Stimulated activated CD8-positive, alpha-beta memory T cell treated with anti-CD3 and anti-CD28 coated beads, Interleukin-7, amount 100 ng/mL, for 1 hour (primary cell): ENCODE measurements at places on chromosomes 2 and 18.

GRCh38 chr2:158743879-158744278 lies 51.2 kb upstream of the DAPL1 start:
- no peak for DNase-seq

DNA sequence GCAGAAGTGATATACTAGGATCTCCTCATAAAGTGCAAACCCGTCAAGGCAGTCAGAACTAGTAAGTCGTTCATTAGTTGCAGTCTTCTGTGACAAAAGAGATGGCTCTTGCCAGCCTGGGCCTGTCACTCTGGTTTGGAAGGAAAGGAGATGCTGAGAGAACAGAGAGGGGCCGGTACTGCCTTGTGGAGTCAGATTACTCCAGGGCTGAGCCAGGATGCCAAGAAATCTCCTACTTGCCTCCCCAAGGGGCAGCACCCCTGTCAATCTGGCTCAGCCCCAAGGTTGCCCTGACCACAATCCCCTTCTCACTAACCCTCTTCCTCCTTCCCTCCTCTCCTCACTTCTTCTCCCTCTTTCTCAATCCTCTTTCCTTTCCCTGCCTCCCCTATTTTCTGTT lies 62.9 kb upstream of the ASPRV1 start:
- DNase-seq, result no peak

DNA sequence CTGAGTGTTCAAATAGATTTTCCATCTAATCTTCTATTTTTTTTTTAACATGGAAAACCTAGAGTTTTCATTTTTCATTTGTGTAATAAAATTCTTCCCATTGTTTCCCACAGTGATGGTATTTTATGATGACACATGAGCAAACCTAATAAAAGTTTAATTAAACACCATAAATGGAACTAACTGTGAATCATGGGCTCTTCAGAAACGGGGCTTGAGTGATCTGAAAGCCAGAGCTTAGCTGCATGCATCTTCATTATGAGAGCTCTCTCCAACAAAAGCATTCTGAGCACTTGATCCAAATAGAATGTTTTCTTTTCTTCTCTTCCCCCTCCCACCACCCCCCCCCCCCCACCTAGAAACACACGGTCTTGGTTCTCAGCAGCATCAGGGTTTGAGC lies 82.1 kb upstream of the REV1 start:
- DNase-seq, result no peak

GRCh38 chr2:179017773-179018357 lies 32.1 kb downstream of the CCDC141 start:
- no peak for DNase-seq

DNA sequence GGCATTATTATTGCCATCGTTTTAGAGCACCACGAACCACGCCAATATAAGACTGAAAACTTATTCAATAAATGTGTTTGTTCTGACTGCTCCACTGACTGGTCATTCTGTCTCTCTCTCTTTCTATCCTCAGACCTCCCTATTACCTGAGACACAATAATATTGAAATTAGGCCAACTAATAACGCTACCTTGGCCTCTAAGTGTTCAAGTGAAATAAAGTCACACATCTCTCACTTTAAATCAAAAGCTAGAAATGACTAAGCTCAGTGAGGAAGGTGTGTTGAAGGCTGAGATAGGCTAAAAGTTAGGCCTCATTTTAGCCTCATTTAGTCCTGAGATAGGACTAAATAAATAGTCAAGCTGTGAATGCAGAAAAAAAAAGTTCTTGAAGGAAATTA lies 38.8 kb downstream of the G6PC2 start:
- DNase-seq, result no peak

DNA sequence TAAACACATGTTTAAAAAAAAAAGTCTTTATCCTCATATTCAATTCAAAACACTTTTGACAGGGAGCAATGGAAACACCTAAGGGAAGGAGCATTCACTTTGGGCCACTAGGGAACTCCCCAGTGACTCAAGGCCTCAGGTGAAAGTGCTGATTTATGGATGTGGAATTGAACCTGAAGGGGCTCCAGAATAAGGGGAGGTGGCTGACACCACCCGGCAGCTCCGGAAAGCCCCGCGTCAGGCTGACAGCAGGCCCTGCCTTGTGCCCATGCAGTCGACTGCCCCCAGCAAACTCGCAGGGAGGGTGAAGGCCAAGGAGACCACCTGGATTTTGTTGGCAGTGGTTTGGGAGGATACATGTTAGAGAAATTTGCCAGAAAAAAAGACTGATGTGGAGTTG lies 275.3 kb upstream of the NCKAP5 start:
- DNase-seq, result no peak

- no peak for DNase-seq
Measured at GRCh38 chr2:217940261-217941220, 62.3 kb downstream of the TNS1 start.

GRCh38 chr18:36931106-36931505 lies 102.2 kb downstream of the KIAA1328 start:
- DNase-seq, result no peak
